M059J (cell line): ENCODE measurements at places on chromosomes 1 and 21. TPM values are rescaled to one million over a fixed set of nuclear protein-coding genes. Genes with fewer than 3 reads are reported as not detected.

PLD5 gene
- not detected in 2 replicates for total RNA-seq

CLEC20A gene
- not detected in 2 replicates for total RNA-seq

KCNE2 gene
- 0.10 TPM in 1 of 2 replicates, not detected in the other for total RNA-seq

DNA sequence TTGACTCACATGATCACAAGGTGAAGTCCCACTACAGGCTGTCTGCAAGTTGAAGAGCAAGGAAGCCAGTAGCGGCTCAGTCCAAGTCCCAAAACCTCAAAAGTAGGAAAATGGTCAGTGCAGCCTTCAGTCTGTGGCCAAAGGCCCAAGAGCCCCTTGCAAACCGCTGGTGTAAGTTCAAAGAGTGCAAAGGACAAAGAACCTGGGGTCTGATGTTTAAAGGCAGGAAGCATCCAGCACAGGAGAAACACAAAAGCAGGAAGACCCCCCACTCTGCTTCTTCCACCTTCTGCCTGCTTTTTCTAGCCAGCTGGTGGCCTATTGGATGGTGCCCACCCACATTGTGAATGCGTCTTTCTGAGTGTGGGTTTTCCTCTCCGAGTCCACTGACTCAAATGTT, 2222.6 kb downstream of the MRPL39 start:
- DNase-seq = no peak

DNA sequence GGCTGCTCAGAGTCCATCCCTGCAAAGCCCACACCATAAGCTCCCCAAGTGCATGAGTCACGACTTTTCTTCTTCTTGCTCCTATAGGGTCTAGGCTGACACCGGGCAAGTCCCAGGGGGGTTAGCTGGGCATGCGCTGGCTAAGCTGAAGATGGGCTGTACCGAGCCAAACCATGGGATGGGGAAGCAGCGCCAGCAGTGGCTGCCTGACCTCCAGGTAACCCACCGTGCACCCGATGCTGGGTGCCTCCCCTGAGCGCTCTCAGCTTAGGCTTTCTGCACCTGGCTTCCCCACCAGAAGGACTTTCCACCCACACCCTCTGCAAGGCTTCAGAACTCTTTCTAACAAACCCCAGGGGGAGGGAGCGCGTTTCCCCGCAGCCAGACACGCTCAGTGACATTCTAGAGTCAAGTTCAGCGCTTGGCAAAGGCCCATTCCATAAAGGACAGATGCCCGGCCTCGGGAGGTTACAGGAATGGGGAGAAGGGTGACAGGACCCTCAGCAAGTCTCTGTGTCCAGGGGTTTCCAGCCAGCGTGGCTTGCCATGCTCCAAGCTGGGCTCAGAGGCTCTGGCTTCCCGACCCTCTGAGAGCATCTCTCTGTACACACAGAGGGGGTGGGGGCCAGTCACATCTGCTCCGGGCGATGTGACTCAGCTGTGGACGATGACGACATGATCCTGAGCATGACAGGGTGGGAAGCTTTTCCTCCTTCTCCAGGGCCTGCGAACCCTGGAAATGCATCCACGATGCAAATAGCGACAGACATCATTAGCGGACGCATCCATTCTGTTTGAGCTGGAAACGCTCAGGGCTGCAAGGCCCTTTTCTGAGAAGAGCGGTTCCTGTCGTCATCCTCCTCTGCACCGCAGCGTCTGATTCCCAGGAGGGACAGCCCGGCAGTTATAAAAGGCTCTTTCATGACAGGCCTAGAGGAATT, 107.8 kb downstream of the SIK1 start:
- peak; percentile 69 for DNase-seq

GRCh38 chr1:175158170-175158591, 34.4 kb downstream of the KIAA0040 start:
- peak; percentile 25 for DNase-seq

DNA sequence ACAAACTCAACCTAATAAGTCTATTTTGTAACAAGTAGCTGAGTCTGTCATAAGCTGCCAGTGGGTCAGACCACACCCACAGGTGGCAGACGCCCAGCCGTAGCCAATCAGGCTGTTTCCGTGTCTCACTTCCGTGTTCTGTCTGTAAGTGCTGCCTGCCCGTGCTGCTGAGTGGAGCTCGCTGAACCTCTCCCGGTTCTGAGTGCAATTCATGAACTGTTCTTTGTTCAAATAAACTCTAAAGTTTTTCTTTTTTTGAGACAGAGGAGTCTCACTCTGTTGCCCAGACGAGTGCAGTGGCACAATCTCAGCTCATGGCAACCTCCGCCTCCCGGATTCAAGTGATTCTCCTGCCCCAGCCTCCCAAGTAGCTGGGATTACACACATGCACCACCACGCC, 25.1 kb downstream of the POFUT2 start:
- no peak for DNase-seq

- DNase-seq = peak; percentile 30
Observed at GRCh38 chr1:225464851-225465792, 37.3 kb upstream of the LBR start.

GRCh38 chr1:82485591-82486369, 685.0 kb downstream of the ADGRL2 start:
- peak; percentile 46 for DNase-seq
